ENCODE measurements at places on chromosomes 7 and 10.

- no peak for DNase-seq
Observed at GRCh38 chr7:66737667-66738066, 2.9 kb upstream of the RABGEF1 start.

- DNase-seq = no peak
Observed at GRCh38 chr7:87000344-87000743, 59.1 kb downstream of the ELAPOR2 start.

DNA sequence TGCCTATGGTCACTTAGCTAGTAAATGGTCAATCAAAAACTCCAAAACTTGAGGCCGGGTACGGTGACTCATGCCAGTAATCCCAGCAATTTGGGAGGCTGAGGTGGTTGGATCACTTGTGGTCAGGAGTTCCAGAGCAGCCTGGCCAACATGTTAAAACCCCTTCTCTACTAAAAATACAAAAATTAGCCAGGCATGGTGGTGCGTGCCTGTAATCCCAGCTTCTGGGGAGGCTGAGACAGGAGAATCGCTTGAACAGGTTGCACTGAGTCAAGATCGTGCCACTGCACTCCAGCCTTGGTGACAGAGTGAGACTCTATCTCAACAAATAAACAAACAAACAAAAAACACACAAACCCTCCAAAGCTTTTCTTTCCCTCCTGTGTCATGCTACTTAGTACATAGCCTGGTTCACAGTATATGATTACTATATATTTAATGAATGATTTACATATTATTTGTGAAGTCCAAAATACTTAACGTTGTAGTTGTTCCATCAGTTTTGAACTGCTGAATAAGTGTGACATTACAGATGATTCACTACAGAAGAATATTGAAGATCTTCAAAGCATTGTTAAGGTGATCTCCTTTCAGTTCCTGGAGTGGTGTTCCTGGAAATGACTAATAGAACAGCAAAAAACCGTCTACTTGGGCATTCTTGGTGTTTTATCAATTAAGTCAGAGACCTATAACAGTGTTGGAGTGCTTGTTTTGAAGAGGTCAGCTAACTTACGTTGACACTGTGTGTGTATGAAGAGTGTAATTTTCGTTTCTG lies 72.9 kb downstream of the ADK start:
- DNase-seq = no peak

- no peak for DNase-seq
Observed at GRCh38 chr10:6995341-6995740, 415.3 kb upstream of the PRKCQ start.

DNA sequence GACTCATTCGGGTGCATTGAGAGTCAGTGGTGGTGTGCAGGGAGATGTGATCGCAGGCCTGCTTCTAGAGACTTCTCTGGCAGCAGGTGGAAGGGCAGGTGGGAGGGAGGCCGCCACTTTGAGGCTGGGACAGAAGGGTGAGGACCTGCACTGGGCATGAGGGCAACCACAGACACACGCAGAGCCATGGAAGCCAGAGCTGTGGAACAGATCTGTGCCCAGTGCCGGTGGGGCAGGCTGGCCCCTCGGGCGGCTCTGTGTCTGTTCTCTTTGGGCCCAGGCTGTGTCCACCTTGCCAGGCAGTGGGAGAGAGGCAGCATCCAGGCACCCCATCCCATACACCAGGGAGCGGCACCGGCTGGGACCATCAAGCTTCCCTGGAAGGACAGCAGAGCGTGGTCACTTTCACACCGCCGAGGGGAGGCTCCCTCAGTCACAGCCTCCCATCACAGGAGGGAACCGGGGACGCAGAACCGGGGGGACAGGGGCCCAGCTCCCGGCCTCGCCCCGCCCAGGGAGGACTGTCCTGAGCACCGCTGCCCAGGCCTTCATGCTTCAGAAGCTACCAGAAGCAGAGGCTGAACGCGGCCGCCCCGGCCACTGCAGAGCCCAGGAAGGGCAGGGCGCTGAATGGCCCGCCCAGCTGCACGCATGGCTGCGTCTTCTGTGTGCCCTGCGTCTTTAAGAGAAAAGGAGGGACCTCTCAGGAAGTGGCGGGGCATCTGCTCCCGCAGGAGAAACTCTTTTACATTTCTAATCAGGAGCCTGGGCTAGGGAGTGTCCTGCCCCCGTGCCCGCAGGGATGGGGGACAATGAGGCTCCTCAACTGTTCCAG lies 32.1 kb downstream of the EN2 start:
- no peak for DNase-seq

- DNase-seq = peak; percentile 41
Observed at GRCh38 chr7:91034459-91035368, 229.5 kb upstream of the FZD1 start.

DNA sequence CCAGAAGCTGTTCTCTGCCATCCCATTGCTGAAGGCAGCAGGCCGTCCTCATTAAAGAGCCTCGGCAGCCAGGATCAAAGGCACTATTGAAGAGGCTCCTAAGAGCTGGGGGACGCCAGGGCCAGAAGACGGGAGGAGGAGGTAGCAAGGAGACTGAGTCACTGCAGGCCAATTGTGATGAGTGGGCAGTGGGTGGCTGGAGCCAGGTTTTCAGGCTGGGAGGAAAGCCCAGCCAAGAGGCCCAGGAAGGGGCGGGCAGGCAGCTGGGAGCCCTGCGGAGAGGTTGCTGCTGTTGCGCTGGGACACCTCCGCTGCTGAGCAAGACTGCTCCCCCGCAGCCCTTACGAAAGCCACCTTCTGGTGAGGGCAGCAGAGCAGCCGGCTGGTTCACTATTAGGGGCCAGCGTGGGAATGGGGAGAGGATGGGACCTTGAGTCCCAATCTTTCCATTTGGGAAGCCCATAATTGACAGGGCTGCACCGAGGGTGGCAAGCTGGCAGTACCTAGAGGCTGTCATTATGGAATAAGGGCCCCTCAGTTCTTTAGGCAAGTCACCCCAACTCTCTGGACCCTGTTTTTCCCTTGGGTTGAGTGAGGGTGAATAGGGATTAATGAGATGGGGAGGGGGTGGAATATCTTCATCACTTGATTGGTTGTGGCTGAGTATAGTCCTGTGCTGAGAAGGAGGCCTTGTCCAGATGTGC lies 48.4 kb downstream of the UNC5B start:
- DNase-seq = peak; percentile 74

GRCh38 chr7:2025188-2025587 lies 207.6 kb downstream of the MAD1L1 start:
- DNase-seq = no peak

DNA sequence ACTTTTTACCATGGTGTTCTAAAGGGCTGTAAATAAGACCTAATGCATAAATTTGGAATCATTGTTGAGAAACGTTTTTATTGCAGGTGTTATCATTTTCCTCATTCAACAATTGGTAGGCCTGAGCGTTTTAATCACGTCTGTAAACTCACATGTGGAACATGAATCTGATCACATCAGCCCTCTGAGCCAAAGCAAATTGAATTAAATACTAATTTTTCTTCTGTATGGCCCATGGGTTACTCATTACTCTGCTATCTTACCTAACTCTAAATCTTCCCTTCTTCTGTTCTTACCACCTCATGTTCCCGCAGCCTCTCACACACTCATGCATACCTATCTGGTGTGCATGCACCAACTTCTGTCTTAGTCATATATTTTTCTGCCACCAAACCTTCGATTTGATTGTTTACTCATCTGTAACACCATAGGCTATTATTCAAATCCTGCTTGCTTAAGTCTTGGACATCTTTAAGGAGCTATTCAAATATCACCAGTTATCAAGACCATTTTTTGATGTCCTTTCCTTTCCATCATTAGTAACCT lies 82.3 kb downstream of the NXPH1 start:
- no peak for DNase-seq

GRCh38 chr7:46385662-46386309 lies 464.7 kb upstream of the IGFBP3 start:
- no peak for DNase-seq

GRCh38 chr7:51010534-51010933 lies 227.8 kb upstream of the GRB10 start:
- DNase-seq = no peak

GRCh38 chr7:143456992-143457793 lies 13.9 kb downstream of the TAS2R60 start:
- DNase-seq = no peak

- DNase-seq = no peak
Observed at GRCh38 chr10:110612087-110612486, 32.0 kb upstream of the RBM20 start.

DNA sequence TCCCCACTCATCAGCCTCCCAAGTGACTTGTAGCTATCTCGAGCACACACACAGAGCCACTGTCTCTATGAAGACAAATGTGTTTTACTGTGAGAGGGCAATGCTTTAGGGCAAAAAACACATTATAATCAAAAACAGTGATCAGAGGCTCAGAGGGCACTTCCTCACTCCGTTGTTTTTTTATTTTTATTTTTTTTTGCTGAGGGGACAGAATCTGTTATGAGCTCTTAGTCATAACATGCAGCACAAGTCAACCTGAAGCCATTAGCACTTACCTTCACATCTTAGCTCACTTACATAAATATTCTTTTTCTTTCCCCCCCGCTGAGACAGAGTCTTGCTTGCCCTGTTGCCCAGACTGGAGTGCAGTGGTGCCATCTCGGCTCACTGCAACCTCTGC lies 157.7 kb downstream of the CALN1 start:
- DNase-seq = no peak

- no peak for DNase-seq
Observed at GRCh38 chr10:25157650-25158049, 17.2 kb upstream of the GPR158 start.

GRCh38 chr10:103942866-103943265 lies 24.1 kb upstream of the SLK start:
- no peak for DNase-seq

GRCh38 chr10:71266147-71266917 lies 52.7 kb upstream of the SLC29A3 start:
- DNase-seq = peak; percentile 86

Data from Right ventricle myocardium inferior (tissue), 1 donor.